CD8-positive, alpha-beta T cell (primary cell): ENCODE measurements at places on chromosomes 11 and 22. TPM values are rescaled to one million over a fixed set of nuclear protein-coding genes. Genes with fewer than 3 reads are reported as not detected.

DNA sequence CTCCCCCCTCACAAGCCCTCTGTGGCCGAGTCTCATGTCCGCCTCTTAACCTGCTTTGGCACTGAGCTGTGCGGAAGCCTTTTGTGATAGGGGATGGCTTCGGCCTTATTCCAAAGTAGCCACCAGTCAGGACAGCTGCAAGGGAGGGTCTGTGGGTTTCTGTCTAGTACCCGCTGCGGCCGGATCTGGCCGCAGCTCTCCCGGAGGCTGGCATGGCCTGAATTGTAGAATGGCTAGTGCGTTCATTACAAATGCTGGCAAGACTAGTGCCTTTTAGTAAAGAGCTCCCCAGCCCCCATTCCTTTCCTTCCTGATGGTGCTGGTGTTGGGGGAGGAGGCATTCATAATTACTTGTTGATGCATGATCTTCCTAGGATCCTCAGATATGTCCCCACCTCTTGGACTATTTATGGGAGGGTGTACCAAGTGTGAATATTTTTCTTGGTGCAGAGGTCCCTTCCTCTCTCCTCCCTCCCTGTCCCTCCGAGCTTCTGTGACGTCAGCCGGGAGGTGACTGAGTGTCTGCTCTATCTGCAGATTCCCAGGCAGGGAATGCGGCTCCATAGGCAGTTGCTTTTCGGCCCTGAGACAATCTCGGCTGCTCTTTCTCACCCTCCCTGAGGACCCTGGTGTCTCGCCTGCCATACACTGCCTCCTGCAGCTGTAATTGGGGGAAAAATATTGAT lies 108.7 kb upstream of the E2F8 start:
- DNase-seq = no peak

DNA sequence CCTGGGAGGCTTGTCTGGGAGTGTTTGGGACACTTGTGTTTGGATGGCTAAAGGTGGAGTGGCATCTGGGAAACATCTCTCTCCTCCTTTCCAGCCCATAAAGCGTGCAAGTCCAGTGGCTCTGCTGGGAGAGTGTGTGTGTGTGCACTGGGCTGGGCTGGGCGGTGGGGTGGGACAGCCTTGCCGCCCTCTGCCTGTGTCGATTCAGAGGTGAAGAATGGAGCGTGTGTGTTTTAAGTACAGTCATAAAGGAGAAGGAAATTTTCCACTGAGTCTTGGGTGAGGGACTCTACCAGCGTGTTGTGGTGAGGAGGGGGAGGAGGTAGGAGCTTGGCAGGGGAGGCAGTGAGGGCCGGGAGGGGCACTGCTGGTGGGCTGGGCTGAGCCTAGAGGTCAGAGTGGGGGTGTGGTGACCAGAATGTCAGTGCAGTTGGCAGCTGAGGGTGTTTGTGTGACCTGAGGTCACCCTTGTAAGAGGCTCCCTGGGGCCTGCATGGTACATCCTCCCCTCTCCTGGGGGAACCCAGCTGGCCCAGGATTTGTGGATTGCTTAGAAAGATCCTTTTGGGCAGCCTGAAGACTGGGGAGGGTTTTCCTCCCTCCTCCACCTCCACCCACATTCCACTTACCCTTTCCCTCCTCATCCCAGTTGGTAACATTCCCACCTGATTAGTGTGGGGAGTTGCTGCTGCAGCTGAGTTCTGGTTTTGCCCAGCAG lies 1.7 kb downstream of the TIMP3 start:
- DNase-seq = no peak

- DNase-seq = no peak
Observed at GRCh38 chr11:9078113-9079086, 13.0 kb downstream of the SCUBE2 start.

DNA sequence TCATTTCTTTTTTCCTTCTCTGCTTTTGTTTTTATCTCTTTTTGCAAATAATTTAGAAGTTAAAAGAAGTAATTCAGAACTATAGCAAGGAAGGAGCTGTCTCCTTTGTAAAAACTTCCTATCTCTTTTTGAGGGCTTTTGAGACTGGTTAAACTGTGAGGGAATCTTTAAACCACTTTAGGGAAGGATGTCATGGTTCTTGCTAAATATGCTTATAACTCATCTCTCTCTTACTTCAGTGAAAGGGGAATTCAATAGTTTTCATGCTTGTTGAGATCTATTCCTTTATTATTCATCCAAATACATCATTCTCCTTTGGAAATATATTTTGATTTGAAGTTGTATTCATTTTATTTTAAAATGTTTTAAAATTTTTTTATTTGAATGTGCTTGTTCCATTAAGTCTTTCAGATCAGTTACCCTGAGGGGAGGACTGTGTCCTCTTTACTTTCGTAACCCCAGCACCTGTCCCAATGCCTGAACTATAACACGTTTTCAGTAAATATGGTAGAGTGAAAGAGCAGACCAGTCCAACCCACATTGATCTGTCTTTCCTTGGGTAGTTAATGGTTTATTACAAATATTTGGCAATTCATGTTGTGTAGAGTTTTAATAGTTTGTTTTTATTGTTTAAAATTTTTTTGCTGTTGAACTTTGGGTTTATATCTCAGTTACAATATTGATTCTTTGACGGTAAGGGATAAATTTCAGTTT lies 27.5 kb downstream of the AMOTL1 start:
- no peak for DNase-seq

GRCh38 chr11:93145390-93145915 lies 52.3 kb downstream of the SLC36A4 start:
- no peak for DNase-seq

DNA sequence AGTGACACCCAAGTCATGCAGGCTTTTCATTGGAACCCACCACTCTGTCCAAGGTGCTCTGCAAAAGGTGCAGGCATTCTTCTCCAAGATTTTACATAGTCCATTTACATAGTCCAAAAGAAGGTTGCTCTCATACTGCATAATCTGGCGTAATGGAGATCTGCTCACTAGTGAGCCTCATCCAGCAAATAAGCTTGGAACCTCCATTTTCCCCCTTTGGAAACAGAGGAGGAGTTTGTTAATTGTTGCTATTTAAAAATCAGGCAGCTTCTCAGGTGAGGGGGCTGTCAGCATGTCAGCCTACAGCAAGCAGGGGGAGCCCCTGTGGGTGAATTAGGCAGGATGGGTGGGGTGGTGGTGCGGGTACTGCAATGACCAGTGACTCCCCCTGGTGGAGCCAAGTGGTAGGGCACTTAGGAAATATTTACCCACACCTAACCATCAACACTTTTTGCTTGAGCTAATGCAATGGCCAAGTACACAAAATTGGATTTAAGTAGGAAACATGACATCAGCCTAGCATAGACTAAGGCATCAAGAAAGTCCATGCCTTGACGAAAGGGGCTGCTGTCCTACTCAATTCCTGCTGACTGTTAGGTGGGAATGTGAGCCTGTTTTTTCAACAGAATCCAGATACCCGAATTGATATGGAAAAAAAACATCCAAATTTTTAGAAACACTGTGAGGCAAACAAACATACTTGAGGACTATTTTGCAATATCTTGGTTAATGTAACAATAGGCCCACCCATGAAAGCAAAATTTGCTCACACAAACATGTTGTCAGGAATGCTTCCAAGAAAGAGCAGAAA lies 64.5 kb downstream of the AMBRA1 start:
- DNase-seq = peak; percentile 79

GRCh38 chr11:79439410-79439885 lies 1.4 kb downstream of the TENM4 start:
- DNase-seq = no peak

GRCh38 chr22:19631899-19632667 lies 82.2 kb upstream of the SEPTIN5 start:
- peak; percentile 38 for DNase-seq

The CST6 gene
- not detected for total RNA-seq

The FADS1 gene
- 3.1 TPM for total RNA-seq

The DBX1 gene
- total RNA-seq = not detected
